ENCODE measurements at places on chromosomes 11 and 22.

DNA sequence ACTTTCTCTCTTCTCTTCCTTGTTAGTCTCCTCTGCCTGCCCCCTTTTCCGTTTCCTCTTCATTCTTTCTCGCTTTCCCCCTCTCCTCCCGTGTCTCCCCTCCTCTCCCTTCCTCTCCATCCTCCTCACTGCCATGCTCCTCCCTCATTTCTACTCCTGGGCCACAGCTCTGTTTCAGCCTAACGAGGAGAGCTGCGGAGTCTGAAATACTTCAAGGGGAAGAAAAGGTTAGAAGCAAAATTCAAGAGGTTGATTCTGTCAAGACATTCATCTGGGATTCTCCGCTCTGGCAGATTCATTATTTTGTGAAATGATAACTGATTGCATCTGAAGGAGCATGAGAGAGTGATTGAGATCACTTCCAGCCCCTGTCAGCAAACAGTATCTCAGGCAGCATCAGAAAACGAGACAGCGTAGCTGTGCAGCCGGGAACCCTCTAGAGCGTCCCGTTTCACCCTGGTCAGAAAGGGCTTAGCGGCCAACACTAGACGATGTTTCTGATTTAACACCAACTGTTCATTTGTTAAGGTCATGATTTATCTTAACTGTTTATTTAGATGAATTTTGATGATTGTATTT is 279.3 kb upstream of the B3GAT1 start:
- no peak for DNase-seq

- DNase-seq = no peak
Observed at GRCh38 chr11:37786214-37786755, 1188.2 kb upstream of the RAG2 start.

DNA sequence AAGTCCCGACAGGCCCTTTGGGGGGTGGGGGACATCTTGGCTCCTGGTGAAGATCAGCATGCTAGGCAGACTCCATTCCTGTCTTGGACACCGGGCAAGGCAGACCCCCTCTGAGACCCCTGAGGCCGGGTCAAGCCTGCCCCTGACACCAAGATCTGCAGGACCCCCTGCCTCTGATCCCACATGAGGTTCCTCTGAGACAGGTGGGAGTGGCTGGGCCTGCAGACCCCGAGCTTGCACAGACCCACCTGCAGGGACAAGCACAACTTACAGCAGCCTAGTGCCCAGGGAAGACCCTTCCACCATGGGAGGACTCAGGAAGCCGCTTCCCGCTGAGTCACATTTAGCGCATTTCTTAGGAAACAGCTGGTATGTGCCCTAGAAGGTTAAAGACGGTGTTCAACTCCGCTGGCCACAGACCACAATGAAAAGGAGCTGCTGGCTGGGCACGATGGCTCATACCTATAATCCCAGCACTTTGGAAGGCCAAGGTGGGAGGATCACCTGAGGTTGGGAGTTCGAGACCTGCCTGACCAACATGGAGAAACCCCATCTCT is 15.5 kb downstream of the ARVCF start:
- no peak for DNase-seq

- no peak for DNase-seq
Observed at GRCh38 chr11:72686639-72687220, 12.5 kb upstream of the PDE2A start.

- no peak for DNase-seq
Observed at GRCh38 chr11:114178656-114179055, 117.5 kb upstream of the NNMT start.
